ENCODE measurements at places on chromosomes 7 and 10.
A peak's percentile ranks its signal among the peaks of the same experiment; 100 is the strongest.

- peak overlapping the region; percentile 58 for H3K4me3 ChIP-seq
- H3K27ac ChIP-seq = no peak overlapping the region
- H3K27me3 ChIP-seq = peaks cover 22% of the 10 kb centered on the region
- DNase-seq = peak; percentile 92
These were observed 82.5 kb downstream of the ZNF467 start for GRCh38 chr7:149690688-149691446.

- DNase-seq = no peak
- no peaks in the 10 kb centered on the region for H3K36me3 ChIP-seq
- H3K27ac ChIP-seq = no peak overlapping the region
- no peak overlapping the region for H3K4me3 ChIP-seq
- H3K27me3 ChIP-seq = no peaks in the 10 kb centered on the region
- H3K4me1 ChIP-seq = no peaks in the 10 kb centered on the region
These were observed 50.8 kb upstream of the ZMIZ1 start for GRCh38 chr10:79017882-79018520.

DNA sequence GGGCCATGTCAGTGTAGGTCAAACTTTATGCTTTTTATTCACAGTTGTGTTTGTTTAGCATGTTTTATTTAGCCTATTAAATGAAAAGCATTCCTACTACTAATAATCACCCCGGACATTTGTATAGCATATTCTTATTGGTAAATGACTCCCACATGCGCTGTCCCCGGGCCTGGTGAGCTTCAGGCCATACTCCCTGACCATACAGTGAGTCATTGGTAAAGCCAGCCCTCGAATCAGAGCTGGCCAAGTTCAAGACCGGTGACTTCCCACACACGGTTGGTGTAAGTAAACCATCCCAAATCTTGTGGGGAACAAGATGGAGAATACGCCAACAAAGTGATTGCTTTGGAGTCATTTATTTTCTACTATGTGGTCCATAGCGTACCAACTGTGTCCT, 238.7 kb upstream of the TCF7L2 start:
- DNase-seq = no peak
- H3K27me3 ChIP-seq = no peaks in the 10 kb centered on the region
- no peak overlapping the region for H3K27ac ChIP-seq
- H3K4me3 ChIP-seq = no peak overlapping the region
- H3K4me1 ChIP-seq = peaks cover 37% of the 10 kb centered on the region

DNA sequence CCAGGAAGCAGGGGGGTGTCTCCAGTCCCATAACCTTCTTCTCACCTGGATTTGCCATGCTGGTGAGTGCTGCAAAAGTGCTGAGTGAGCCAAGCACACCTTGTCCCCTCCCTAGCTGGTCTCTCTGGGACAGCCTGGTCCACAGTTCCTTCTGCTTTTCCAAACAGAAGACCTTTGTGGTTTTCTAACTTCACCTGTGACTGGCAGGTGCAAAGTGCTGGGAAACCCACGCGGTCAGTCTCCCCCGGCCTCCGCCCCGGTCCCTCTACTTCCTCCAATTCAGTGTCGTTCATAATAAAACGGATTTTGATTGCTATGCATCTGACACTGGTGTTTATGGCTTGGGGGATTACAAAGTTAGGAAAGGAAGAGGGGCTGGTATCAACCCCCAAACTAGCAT, 37.1 kb downstream of the RBAK start:
- no peak overlapping the region for H3K4me3 ChIP-seq
- H3K4me1 ChIP-seq = no peaks in the 10 kb centered on the region
- H3K36me3 ChIP-seq = no peaks in the 10 kb centered on the region
- H3K27ac ChIP-seq = no peak overlapping the region
- no peaks in the 10 kb centered on the region for H3K27me3 ChIP-seq

GRCh38 chr10:28859791-28860190, 182.5 kb downstream of the BAMBI start:
- no peak overlapping the region for H3K4me3 ChIP-seq
- no peaks in the 10 kb centered on the region for H3K27me3 ChIP-seq
- H3K27ac ChIP-seq = no peak overlapping the region
- DNase-seq = no peak
- no peaks in the 10 kb centered on the region for H3K4me1 ChIP-seq

GRCh38 chr7:69776611-69777010, 178.3 kb downstream of the AUTS2 start:
- H3K27ac ChIP-seq = no peak overlapping the region
- H3K27me3 ChIP-seq = no peaks in the 10 kb centered on the region
- H3K4me1 ChIP-seq = peaks cover 18% of the 10 kb centered on the region
- DNase-seq = no peak
- H3K4me3 ChIP-seq = no peak overlapping the region

DNA sequence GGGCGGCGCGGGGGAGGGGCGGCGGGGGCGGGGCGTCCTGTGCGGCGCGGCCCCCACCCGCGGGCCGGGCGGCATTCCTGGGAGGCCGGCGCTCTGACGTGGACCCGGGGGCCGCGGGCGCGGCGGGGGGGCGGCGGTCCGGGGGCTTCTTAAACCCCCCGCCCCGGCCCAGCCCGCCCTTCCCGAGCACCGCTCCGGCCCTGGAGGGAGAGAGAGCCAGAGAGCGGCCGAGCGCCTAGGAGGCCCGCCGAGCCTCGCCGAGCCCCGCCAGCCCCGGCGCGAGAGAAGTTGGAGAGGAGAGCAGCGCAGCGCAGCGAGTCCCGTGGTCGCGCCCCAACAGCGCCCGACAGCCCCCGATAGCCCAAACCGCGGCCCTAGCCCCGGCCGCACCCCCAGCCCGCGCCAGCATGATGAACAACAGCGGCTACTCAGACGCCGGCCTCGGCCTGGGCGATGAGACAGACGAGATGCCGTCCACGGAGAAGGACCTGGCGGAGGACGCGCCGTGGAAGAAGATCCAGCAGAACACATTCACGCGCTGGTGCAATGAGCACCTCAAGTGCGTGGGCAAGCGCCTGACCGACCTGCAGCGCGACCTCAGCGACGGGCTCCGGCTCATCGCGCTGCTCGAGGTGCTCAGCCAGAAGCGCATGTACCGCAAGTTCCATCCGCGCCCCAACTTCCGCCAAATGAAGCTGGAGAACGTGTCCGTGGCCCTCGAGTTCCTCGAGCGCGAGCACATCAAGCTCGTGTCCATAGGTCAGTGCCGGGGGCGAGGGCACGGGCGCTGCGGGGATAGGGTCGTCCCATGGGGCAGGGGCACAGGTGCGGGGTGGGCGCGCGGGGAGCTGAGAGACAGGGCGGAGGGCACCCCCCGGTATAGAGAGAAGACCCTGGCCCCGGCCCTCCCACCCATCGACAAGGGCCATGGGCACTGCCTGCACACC, at the start of gene FLNC:
TSS of gene FLNC (plus strand) at position 176 of the 947 bp plus-strand sequence. CDS start at position 408, 232 bp downstream.
- H3K4me1 ChIP-seq = peaks cover 28% of the 10 kb centered on the region
- H3K27me3 ChIP-seq = peaks cover 42% of the 10 kb centered on the region
- no peak within 1 kb of the TSS for H3K27ac ChIP-seq
- H3K4me3 ChIP-seq = peak within 1 kb of the TSS; percentile 76
- no peaks in the 10 kb centered on the region for H3K36me3 ChIP-seq
